Cortex of kidney (tissue), 1 donor: ENCODE measurements at places on chromosomes 12 and 14.

GRCh38 chr14:63470962-63471793 is 72.0 kb downstream of the PPP2R5E start:
- DNase-seq, result no peak

- no peak for DNase-seq
These were observed 221.8 kb upstream of the ARHGAP5 start for GRCh38 chr14:31855262-31855661.

DNA sequence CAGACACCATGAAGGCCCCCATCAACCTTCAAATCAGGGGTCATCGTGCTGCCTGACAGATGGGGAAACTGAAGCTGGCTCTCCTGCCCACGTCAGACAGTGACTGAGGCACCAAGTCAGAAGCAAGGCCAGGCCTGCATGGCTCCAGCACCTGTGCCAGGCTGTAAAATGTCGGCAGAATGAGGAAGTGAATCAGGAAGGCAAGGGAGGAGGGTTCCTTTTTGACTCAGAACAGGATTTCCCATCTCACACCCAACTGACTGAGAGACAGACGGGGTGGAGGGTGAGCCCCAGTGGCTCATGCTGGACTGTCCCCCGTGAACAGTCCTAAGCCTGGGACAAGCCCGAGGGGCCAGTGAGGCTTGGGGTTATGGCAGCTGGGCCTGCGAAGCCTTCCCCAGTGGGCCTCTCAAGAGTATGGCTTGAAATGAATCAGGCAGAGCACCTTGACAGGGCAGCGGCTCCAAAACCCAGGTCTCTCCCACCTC is 20.9 kb downstream of the SYNE3 start:
- DNase-seq, result no peak

GRCh38 chr12:25723921-25724491 is 170.9 kb upstream of the LMNTD1 start:
- no peak for DNase-seq

DNA sequence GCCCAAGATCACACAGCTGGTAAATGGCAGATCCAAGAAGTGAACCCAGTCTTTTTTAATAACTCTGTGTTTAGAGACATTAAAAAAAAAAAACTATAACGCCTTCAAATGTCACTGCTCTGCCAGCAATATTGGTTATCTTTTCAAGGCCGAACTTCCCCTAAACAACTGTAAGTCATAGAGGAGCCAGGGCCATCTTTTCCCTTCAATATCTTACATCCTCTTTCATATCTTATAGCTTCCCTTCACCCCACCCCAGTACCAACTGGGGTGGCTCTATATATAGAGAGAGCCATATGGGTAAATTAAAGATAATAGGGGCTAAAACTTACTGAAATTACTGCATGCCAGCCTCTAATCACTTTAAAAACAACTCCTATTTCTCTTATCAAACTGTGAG is 100.2 kb downstream of the STAB2 start:
- DNase-seq, result no peak

- no peak for DNase-seq
These were observed 8.0 kb downstream of the RBMS2 start for GRCh38 chr12:56529656-56530055.

- no peak for DNase-seq
These were observed 2.1 kb upstream of the PDZRN4 start for GRCh38 chr12:41186026-41186425.

DNA sequence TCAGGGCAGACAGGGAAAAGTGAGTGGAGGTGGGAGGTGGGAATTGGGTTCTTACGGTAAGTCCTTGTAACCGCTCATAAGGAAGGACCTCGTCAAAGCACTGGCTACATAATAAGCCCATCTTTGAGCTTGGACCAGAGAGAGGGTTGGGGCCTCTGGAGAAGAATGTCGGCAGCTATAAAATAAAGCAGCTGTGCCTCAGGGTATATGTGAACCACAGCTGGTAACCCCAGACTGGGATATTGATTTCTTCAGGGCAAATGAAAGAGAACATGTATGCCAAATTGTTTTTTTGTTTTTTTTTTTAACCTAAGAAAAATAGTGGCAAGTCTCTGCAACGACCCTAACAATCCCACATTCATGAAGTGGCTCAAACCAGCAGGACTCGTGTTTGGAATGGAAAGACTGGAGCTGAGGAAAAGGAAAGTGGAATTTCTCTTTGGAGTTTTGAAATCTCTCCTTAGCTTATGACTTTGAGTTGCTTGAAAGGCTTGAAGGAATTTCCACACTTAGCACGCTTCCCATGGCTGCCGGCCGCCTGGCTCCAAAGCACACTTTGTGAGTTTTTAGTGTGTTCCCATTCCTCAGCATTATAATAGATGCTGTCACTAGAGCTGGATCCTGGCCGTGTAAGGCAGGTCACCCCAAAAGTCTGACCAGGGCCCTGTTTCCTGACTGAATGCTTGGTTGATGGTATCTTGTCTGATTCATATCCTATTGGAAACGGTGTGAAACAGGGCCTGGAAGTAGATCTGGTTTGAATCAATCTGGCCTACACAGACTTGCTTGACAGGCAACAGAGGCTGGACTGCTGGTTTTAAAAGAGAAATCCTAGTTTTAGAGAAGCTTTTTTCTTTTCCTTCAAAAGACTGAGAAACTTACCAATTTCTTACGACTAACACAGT is 244.7 kb downstream of the MSRB3 start:
- no peak for DNase-seq

DNA sequence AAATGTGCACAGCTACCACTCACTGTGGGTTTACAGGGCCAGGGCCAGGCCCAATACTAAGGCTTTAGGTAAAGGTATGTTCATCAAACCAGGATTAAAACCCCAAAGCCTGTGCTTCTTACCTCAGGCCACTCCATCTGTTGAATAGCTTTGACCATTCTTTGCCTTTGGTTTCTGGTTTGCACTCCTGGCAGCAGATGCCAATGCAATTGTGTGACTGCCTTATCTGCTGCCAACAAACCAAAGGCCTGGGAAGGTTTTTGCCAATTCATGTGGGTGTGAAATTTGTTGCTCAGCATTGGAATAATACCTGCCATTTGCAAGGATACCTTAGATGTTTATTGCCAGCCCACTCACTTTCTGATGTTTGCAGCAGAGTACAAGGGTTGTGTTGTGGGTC is 221.6 kb downstream of the C12orf75 start:
- DNase-seq, result no peak

DNA sequence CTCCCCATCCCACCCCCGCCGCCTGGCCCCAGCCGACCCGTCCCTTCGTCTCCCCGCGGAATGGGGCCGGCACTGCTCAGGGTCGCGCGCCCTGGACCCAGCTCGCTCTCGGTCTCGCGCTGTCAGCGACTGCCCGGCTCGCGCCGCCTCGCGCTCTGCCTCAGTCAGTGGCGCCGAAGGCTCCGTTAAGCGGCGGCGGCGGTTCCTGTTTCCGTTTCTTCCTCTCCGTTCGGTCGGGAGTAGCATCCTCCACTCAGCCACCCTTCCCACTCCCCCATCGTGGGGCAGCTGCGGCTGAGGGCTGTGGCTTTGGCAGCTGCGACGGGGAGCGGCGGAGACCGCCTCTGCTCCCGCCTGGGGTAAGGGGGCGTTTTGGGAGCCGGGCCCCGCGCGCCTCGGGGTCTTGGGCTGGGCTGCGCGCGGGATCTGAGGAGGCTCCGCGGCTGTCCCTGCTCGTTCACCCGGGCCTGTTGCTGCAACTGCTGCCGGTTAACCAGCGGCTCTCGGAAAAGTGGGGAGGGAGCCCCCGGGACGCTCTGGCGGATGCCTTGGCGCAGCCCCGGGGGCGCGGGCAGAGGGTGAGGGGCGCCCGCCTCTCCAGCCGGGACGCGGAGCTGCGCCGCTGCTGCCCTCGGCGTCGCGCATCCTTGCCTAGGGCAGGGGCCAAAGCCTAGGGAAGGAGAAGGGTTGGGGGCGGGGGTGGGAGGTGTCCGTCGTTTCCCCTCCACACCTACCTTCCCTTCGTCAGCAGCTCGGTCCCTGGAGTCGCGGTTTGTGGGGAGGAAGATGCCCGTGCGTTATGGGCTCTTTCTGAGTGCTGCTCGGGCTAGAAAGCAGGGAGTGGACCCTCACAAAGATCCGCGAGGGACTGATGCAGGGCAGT is 567 bp downstream of the FUT8 start:
- DNase-seq, result no peak

DNA sequence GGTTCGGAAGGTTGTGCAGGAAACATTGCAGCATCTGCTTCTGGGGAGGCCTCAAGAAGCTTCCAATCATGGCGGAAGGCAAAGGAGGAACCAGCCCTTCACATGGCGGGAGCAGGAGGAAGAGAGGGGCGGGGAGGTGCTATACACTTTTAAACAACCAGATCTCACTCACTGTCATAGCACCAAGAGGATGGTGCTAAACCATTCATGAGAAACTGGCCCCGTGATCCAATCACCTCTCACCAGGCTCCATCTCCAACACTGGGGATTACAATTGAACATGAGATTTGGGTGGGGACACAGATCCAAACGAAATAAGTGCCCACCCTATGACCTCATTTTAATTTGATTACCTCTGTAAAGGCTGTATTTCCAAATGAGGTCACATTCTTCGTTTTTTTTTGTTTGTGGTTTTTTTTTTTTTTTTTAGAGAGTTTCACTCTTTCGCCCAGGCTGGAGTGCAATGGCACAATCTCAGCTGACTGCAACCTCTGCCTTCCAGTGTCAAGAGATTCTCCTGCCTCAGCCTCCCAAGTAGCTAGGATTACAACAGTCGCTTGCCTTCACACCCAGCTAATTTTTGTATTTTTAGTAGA is 11.4 kb upstream of the ORAI1 start:
- DNase-seq, result no peak

GRCh38 chr12:66863276-66863675 is 184.4 kb upstream of the GRIP1 start:
- no peak for DNase-seq

DNA sequence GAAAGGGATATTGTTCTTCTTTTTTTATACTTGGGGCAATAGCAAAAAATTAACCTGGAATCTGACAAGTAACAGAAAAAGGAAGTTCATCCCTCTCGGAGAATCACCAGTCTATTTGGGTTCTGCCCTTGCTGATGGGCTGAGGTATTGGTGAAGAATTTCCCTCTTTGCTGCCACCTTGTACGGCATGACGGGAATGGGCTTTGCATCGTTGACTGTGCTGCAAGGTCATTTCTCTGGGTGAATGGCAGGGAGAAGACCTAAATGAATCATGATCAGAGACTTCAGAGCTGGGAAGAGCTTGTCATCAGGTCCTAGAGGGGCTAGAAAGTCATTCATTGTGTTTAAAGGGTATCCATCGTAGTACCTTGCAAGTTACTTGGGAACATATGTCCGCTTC is 12.0 kb downstream of the C1S start:
- no peak for DNase-seq

GRCh38 chr12:84290168-84290567 is 622.4 kb downstream of the SLC6A15 start:
- DNase-seq, result no peak

GRCh38 chr14:93049315-93049714 is 66.4 kb downstream of the ITPK1 start:
- DNase-seq, result no peak

- DNase-seq, result no peak
These were observed 158.0 kb upstream of the RTL1 start for GRCh38 chr14:101061411-101062064.
